ENCODE measurements at places on chromosomes 3 and 15.

DNA sequence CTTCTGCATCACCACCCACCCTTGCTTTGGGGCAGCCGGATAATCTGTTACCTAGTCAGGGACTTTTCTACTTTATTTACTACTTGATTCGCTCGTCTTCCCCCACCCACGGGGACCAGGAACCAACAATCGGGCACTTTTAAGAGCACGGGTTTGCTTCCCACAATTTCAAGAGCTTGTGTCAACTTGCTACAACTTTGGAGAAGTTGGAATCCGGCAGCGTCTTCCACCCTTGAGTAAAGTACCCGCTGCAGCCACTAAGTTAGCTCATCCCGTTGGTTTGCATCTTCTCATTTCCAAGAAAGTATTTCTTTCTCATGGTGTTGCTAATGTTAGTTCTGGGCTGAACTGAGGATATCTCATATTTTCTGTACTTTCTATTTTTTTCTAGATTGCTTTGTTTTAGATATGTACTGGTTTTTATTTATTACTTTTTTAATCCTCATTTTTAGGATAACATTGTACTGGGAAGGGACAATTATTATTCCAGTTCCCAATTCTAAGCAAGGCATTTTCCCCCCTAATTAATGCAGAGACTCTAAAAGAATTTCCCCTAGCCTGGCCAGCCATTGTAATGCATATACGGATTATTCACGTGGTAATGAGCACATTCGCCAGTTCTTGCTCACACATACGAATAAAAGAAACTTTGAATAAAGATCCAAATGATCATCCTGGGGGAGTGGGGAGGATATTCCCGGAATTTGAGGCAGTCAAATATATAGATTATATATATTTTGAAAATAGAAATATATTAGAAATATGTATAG lies 4.0 kb downstream of the SOX2 start:
- DNase-seq: peak; percentile 42

DNA sequence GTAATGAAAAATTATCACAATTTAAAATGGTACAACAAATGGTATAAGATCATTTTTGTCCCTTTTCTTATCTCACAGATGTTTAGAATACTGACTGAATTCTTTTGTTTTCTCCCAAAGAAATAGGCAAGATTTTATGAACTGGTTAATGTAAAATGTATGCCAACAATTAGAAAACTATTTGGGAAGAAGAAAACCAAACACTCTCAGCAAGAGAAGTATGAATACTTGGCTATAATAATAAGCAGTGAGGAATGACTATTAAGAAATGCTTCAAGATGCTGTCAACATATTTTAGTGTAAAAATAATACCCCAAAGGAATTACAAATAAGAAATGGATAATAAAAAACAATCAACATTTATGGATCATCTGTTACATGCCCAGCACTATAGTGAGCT lies 18.5 kb downstream of the SHQ1 start:
- no peak for DNase-seq

- peak; percentile 81 for DNase-seq
These were observed 78.5 kb upstream of the FAM174B start for GRCh38 chr15:92733934-92734521.

DNA sequence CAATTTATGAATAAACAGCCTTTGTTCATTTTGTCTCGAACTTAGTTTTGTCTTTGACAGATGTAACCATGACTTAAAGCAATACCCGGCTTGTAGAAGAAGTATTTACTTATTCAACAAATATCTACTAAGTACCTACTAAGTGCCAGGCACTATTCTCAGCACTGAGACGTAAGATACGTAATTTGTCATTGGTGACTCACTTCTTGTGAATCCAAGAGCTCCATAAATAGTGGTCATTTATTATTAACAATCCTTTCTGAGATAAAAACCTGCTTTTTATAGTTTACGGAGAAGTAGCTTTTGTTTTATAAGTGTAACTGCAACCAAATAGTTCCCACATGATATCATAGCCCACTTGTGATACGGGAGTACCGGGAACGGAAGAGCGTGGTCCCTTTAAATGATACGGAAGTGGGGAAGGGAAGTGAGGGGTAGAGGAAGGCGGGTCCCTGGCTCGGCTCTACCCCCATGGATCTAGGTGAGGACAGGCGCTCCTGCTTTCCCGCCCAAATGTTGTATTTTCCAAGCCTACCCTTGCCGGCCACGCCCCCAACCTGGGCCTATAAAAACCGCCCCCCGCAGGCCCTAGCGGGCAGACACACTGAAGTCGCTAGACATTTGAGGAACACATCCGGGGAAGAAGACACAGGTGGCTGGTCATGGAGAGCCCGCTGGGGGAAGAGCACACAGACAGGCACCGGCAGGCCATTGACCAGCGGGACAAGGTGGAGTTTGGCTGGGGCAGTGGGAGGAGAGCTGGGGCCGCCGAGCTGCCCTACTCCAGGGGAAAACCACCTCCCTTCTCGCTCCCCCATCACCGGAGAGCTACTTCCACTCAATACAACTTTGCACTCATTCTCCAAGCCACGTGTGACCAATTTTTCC lies at the start of gene SAMMSON:
TSS of gene SAMMSON (plus strand) at position 594 of the 888 bp plus-strand sequence.
- no peak for DNase-seq

DNA sequence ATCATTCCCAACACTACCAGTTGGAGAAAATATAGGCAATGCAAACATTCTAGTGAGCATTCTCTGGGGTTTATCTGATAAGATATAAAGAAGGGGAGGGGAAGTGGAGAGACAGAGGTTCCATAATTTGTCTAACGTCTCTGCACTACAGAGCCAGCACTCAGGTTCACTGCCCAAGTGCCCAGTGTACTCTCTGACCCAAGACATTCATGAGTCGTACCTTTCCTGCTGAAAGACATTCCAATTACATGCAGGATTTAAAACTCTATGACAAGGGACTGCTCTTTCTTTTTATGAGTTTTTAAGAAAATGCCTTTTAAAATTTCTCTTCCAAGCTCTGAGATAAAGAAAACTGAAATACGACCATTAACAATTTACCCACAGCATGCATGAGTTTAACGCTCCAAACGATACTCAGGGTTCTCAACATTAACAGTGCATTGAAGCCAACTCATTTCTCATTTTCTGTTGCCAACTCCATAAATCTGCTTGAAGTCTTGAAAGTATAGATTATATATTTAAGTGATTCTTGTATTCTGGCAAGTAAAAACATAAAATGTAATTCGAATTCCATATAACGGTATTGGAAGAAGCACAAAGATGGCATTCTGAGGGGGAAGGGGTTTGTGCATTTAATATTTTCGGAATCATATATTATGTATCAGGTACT lies 193.4 kb downstream of the SUCLG2 start:
- peak; percentile 16 for DNase-seq

DNA sequence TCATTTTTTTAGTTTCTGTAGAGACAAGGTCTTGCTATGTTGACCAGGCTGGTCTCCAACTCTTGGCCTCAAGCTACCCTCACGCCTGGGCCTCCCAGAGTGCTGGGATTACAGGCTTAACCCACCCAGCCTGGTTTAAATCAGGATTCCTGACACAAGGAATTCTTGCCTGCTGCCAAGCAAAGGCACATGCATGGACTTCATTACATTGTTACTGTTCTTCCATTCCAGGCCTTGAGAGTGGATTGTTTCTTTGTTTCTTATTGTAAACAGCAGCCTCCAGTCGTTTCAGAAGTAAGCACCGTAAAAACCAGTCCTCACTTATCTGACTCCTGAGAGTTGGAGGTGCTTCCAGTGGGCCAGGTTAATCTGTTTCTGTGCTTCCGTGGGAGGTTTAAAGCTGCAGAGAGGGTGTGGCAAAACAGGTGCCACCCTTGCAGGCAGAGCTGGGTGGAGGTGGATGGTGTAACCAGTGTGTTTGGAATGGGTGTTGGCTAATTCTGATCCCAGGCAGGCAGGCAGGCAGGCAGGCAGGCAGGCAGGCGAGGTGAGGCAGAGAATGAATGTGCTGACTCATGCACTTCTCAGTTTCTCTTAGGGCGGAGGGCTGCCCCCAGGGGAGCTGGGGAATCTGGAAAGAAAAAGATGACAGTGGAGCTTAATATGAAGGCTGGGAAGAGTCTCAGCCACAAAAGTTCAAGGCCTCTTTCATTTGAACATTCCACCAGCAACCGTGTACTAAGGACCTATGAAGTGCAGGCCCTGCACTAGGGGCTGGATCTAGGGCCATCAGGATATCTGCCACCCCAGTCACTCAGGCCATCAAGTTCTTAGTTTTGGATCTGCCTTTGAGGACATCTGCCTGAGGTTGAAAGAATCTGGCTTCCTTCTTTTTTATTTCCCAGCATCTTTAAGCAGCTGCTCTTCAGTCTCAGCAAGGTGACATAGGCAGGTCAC lies 37.0 kb upstream of the CDCP1 start:
- peak; percentile 36 for DNase-seq

GRCh38 chr3:66342717-66343356 lies 122.0 kb downstream of the SLC25A26 start:
- no peak for DNase-seq

GRCh38 chr15:39704689-39705088 lies 78.0 kb downstream of the FSIP1 start:
- no peak for DNase-seq

- no peak for DNase-seq
These were observed 5.7 kb downstream of the SLC38A3 start for GRCh38 chr3:50210510-50211367.

DNA sequence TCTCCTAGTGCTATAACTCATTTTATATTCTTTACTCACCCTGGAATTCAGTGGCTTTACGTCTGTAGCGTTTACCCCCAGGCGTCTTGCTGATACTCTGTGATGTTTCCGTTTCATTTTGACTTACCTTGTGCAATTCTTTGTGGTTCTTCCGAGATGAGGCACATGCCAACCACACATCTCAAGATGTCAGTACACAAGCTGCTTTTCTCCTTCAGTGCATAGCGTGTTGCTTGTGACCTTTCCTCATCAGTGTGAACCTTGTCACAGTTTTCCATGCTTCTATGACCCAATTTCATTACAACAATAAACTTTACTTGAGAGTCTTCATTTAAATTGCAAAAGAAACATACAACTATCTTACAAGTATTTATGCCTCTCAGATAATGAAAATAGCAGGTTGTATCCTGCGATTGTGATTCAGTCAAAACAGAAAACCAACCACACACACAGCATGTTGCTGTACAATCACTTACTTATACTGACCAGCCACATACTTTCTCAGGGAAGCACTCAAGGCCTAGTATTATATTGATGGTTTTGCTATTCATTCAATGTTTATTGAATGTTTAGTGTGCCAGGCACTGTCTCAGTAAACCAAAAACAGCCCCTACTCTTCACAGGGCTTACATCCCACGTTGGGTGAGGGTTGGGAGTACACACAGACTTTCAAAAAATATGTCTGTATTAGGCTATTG lies 4.6 kb upstream of the TBL1XR1 start:
- no peak for DNase-seq
